Prostate gland (tissue), 2 donors: ENCODE measurements at places on chromosomes 7 and 10. TPM values are rescaled to one million over a fixed set of nuclear protein-coding genes. Genes with fewer than 3 reads are reported as not detected.

- H3K4me1 ChIP-seq: no peaks in the 10 kb centered on the region
- no peak for DNase-seq
- no peak overlapping the region for H3K27ac ChIP-seq
- H3K27me3 ChIP-seq: peaks cover 4% of the 10 kb centered on the region
Observed at GRCh38 chr10:26438534-26439341, 597 bp downstream of the APBB1IP start.

Gene C1QL3
- total RNA-seq: not detected

Gene SPDYE16
- 0.41 TPM for total RNA-seq

GRCh38 chr10:22435650-22436049, 90.4 kb downstream of the SPAG6 start:
- H3K4me3 ChIP-seq: no peak overlapping the region
- no peaks in the 10 kb centered on the region for H3K4me1 ChIP-seq
- no peak for DNase-seq
- H3K36me3 ChIP-seq: no peaks in the 10 kb centered on the region

Gene ARHGAP19
- total RNA-seq: 10.4 TPM

Gene EGR2
- 2.5 TPM for total RNA-seq

Gene STAG3
- total RNA-seq: 1.8 TPM

DNA sequence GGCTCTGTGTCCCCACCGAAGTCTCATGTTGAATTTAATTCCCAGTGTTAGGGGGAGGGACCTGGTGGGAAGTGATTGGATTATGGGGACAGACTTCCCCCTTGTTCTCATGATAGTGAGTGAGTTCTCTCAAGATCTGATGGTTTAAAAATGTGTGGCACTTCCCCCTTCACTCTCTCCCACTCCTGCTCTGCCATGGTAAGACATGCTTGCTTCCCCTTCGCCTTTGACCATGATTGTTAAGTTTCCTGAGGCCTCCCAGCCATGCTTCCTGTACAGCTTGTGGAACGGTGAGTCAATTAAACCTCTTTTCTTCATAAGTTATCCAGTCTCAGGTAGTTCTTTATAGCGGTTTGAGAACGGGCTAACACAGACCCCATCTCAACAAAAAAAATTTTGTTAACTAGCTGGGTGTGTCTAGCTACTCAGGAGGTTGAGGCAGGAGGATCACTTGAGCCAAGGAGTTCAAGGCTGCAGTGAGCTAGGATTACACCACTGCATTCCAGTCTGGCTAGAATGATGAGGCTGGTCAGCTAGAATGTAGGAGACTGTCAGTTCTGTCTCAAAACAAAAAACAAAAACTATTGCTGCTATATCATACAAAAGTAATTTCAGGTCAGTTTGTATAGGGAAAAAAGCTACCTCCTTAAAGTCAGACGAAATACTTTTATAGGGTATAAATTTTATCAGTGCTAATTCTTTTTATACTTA, 57.7 kb downstream of the ATAD1 start:
- H3K4me1 ChIP-seq: no peaks in the 10 kb centered on the region
- no peak overlapping the region for H3K27ac ChIP-seq
- H3K36me3 ChIP-seq: no peaks in the 10 kb centered on the region
- DNase-seq: no peak

Gene GPR85
- total RNA-seq: 2.6 TPM

- no peak overlapping the region for H3K27ac ChIP-seq
- no peak overlapping the region for H3K4me3 ChIP-seq
- H3K4me1 ChIP-seq: no peaks in the 10 kb centered on the region
- H3K27me3 ChIP-seq: no peaks in the 10 kb centered on the region
Observed at GRCh38 chr7:40763319-40764287, 628.8 kb downstream of the SUGCT start.

Gene RELN
- 2.6 TPM for total RNA-seq

- H3K4me1 ChIP-seq: no peaks in the 10 kb centered on the region
- no peak overlapping the region for H3K27ac ChIP-seq
- H3K4me3 ChIP-seq: no peak overlapping the region
- no peak for DNase-seq
- no peaks in the 10 kb centered on the region for H3K27me3 ChIP-seq
Observed at GRCh38 chr7:44707558-44708230, 41.0 kb upstream of the ZMIZ2 start.

- no peaks in the 10 kb centered on the region for H3K4me1 ChIP-seq
- no peak overlapping the region for H3K27ac ChIP-seq
- no peak overlapping the region for H3K4me3 ChIP-seq
- H3K36me3 ChIP-seq: no peaks in the 10 kb centered on the region
Observed at GRCh38 chr7:15470825-15471668, 90.8 kb downstream of the AGMO start.

GRCh38 chr7:139159900-139160675, 50.6 kb upstream of the ZC3HAV1 start:
- DNase-seq: no peak
- no peak overlapping the region for H3K4me3 ChIP-seq
- H3K4me1 ChIP-seq: no peaks in the 10 kb centered on the region
- H3K27ac ChIP-seq: no peak overlapping the region
- H3K27me3 ChIP-seq: no peaks in the 10 kb centered on the region
- H3K36me3 ChIP-seq: no peaks in the 10 kb centered on the region

DNA sequence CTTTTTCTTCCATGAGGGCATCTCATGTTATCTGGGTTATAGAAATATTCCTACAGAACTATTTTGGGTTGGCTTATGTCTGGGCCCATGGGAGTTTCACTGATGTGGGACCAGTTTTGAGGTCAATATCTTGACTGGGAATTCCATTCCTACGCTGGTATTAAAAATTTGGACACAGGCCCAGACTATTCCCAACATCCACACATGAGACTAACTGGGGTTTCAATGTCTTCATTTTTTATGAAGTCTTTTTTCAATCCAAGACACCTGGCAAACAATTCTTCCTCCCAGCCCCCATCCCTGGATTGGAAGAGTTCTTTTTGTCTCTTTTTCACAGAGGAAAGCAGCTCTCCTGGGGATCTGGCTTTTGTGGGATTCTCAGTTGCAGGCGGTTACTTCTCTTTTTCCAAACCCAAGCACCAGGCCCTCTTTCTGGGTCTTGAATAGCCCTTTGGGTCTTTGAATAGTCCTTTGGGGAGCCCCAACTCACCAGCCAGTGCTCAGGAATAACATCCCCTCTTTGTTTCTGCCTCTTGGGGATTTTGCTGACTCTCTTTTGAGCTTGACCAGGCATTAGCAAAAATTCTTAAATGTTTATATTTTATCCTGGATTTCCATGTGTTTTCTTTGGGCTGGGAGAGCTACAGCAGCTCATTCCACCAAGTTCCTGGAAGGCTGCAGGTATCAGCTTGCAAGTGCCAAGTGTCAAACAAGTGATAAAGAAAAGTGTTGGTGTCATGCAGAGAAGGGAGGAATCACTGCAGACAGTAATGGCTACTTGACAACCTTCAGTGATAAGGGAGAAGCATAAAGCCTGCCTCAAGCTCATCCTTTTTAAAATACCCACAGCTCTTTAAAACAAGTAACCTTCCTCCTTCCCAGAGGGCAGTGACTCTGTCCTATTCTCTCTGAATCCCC, 234.3 kb downstream of the ADAM12 start:
- no peaks in the 10 kb centered on the region for H3K27me3 ChIP-seq
- no peak overlapping the region for H3K27ac ChIP-seq
- no peak overlapping the region for H3K4me3 ChIP-seq
- H3K36me3 ChIP-seq: no peaks in the 10 kb centered on the region
- DNase-seq: no peak
- no peaks in the 10 kb centered on the region for H3K4me1 ChIP-seq

DNA sequence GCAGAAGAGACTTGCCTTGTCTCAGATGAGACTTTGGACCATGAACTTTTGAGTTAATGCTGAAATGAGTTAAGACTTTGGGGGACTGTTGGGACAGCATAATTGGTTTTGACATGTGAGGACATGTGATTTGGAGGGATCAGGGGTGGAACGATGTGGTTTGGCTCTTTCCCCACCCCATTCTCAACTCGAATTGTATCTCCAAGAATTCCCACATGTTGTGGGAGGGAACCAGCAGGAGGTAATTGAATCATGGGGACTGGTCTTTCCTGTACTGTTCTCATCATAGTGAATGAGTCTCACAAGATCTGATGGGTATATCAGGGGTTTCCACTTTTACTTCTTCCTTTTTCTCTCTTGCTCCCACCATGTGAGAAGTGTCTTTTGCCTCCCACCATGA, 229.7 kb upstream of the KCND2 start:
- H3K27ac ChIP-seq: no peak overlapping the region
- H3K27me3 ChIP-seq: no peaks in the 10 kb centered on the region
- DNase-seq: no peak
- H3K4me1 ChIP-seq: no peaks in the 10 kb centered on the region

- H3K36me3 ChIP-seq: no peaks in the 10 kb centered on the region
- H3K27me3 ChIP-seq: no peaks in the 10 kb centered on the region
- no peak overlapping the region for H3K4me3 ChIP-seq
- no peak overlapping the region for H3K27ac ChIP-seq
- no peak for DNase-seq
Observed at GRCh38 chr10:11242443-11243387, 225.0 kb downstream of the CELF2 start.

GRCh38 chr7:5439572-5440496, 16.2 kb upstream of the TNRC18 start:
- H3K36me3 ChIP-seq: no peaks in the 10 kb centered on the region
- DNase-seq: no peak
- H3K27ac ChIP-seq: no peak overlapping the region
- H3K27me3 ChIP-seq: no peaks in the 10 kb centered on the region

Gene SPDYE1
- not detected for total RNA-seq

Gene SMO
- total RNA-seq: 23.2 TPM

DNA sequence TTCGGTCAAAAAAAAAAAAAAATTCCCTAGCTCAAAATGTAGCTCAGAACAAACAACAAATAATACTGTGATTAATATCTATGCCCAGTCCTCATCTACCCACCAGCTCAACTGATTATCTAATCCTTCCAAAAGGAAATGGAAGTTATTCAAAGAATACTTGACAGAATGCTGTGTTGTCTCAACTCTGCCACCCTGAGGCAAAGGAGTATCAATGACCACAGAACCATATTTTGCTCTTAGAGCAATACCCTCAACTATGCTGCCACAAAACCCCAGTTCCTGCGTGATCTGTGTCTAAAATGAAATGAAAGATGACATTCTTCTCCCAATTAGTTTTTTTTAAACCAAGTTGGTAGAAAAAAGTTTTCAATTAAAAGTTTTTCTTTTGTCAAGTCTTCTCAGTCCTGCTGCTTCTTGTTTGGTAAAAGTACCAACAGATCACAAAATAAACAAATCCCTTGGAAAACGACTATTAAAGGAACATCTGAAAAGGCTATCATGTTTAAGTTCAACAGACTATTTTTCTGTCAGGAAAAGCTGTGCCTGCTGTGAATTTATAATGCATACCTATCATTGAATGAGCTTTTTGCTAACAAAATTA, 21.6 kb downstream of the RBM28 start:
- H3K36me3 ChIP-seq: peaks cover 15% of the 10 kb centered on the region
- H3K4me3 ChIP-seq: no peak overlapping the region
- DNase-seq: no peak

Gene PPP1R9A
- 29.4 TPM for total RNA-seq

DNA sequence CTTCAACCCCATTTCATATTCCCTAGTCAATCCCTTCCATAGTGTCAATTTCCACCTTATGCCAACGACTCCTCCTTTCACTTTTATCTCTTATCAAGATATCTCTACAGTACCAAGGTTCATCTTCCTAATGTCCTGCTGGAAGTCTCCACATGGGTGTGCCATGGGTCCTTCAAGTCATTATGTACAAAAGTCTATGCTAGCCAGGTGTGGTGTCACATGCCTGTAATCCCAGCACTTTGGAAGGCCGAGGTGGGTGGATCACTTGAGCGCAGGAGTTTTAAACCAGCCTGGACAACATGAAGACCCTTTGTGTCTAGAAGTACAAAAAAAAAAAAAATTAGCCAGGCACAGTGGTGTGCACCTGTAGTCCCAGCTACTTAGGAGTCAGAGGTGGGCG, 47.6 kb downstream of the PRTFDC1 start:
- no peak overlapping the region for H3K27ac ChIP-seq
- no peak overlapping the region for H3K4me3 ChIP-seq
- no peaks in the 10 kb centered on the region for H3K27me3 ChIP-seq
- H3K4me1 ChIP-seq: no peaks in the 10 kb centered on the region
